ENCODE measurements at places on chromosomes 4 and X.

- no peak for DNase-seq
Measured at GRCh38 chrX:103101299-103102042, 8.5 kb upstream of the NXF3 start.

- DNase-seq = no peak
Measured at GRCh38 chrX:135112096-135112729, 8.1 kb downstream of the ETDB start.

- no peak for DNase-seq
Measured at GRCh38 chr4:167020410-167020809, 213.9 kb downstream of the SPOCK3 start.

DNA sequence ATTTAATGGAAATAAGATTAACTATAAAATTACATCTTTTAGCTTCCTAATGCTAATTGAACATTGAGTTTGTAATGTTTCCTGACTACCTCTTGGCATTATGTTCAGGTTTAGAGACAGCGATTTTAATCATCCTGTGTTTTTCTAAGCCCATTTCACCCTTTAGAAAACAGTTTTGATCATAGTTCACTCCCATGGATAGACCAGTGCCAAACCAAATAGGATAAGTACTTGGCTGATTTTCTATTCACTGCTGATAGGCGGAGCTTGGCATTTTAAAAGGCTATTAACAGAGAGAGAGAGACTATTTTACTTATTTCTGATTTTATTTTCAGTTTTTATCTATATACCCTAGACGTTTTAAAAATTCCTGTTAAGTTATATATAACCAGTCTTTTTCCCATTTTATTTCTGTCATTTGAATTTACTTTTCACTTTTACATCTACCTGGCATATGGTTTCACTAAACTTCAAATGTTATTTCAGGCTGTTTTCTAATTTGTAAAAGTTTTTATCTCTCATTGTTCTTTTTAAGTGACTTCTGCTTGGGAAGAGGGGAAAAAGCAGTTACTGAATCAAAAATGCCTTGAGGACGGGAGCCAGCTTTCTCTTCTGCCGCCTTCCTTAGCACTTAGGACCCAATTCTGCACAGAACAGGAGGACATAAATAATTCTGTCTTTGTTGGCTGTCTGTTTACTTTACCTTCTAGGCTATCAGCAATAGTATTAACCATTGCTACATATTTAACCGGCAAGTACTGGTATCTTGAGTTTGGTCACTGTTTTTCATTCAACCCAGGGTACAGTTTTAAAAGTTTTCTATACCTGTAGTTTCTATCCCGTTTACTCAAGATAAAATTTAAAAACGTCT lies 46.4 kb downstream of the SGMS2 start:
- DNase-seq = no peak

GRCh38 chrX:31240982-31241381 lies 169.1 kb upstream of the FTHL17 start:
- DNase-seq = no peak

DNA sequence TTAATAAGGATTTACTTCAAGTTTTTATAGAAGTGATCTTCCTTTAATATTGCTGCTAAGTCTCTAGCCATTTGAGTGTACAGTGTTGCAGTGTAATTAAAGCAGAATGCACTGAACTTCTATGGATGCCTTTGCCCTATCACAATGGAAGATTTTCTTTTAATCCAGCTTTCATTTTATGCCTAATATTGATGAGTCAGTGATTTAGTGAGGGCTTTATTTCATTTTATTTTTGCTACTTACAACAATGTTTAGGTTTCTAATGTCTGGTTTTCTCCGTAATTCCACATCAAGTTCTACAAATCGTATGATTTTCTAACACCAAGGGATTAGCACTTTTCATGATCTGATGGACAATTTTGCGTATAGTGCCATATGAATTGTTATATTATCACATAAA lies 504.1 kb downstream of the PCDH11X start:
- no peak for DNase-seq

- DNase-seq = no peak
Measured at GRCh38 chrX:13994104-13994503, 35.6 kb downstream of the GEMIN8 start.

DNA sequence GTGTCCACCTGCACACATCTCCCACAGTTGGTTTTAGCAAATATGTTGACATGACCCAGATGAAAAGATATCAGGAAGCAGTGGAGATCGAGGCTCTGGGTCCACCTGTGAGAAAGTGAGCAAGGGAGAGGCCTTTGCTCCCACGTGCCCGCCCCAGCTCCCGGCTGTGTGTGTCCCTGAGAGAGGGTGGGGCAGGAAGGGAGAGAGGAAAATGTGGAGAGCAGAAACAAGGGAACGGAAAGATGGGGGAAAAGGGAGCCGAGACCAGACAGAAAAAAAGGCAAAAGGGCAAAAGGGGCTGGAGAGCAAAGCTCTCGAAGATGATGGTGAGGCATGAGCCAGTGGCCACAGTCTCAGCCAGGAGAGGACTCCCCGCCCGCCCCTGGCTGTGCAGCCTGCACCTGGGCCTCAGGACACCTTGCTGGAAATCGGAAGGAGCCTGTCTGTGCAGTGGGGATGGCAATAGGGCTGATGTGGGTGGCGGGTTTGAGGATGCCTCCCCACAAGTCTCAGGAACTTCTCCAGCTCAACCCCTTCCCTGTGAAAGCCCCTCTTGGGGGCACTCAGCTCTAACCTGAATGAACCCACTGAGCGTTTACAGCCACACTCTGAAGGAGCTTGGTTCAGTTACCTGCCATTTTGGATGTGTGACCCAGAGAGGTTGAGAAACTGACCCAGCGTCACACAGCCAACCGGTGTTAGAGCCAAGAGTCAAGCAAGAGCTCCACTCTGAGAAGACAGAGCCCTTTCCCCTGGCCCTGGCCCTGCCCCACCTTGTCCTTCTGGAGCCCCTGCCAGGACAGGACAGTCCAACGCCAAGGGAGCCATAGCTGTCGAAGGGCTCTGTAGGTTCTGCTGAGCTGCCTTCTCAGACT lies 20.3 kb upstream of the MSX1 start:
- DNase-seq = no peak

GRCh38 chrX:57607295-57608187 lies 15.7 kb downstream of the ZXDB start:
- DNase-seq = no peak

DNA sequence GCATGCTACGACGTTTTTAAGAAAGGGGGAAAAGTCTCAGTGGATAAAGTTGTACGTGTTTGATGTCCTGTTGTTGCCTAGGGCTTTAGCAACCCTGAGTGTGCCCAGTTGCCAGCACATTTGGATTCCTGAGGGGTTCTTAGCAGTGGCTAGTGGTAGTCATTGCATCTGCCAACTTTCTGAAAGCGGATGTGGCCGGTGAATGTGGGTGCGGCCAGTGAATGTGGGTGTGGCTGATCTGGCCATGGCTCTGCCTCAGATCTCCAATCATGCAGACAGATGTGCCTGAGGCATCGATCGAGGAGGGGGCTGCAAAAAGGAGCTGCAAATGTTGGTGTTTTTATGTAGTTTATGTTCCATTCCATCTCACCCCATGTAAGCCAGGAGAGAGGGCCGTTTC lies 41.5 kb upstream of the FAT1 start:
- peak; percentile 55 for DNase-seq

DNA sequence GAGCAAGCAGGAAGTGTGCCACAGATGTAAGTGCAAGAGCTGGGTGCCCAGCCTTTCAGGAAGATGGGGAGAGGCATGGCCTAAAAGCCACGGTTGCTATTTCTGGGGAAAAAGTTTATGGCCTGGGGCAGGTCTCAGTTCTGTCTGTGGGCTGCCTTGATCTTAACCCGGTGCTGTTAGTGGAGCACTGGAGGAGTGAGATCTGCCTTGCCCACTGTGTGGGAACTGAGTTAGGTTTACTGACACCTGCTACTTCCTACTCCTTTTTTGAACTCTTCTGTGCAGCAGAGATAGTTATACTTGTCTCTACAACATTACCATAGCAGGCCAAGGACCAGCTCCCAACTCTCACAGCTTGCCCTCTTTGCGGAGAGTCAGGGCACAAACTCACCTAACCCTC lies 76.5 kb downstream of the ITM2A start:
- DNase-seq = no peak

DNA sequence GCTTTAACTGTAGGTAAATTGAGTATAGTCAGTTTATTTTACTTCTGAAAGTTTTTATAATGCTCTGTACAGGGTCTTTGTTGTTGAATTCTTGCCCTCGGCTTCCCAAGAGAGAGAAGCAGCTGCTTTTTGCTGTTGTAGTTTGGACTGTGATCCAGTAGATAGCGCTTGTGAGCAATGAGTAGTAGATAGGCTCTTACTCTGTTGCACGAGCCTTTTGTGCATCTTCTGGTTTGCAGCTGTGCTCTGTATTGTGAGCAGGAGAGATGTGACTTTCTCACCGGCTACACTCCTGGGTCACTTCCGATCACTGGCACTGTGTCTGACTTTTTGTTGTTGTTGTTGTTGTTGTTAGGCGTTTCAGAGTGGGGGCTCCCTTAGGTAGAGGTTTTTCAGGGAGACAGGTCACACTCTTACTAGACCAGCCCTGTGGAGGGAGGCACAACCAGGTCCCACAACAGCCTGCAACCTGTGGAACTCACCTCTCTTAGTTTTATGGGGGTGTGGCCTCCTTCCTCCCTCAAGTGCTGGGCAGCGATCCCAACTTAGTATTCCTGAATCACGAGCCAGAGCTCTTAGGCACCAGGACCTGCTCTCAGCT lies 822.1 kb upstream of the GALNTL6 start:
- DNase-seq = no peak

- DNase-seq = no peak
Measured at GRCh38 chrX:134999469-134999868, 8.7 kb downstream of the SMIM10 start.

DNA sequence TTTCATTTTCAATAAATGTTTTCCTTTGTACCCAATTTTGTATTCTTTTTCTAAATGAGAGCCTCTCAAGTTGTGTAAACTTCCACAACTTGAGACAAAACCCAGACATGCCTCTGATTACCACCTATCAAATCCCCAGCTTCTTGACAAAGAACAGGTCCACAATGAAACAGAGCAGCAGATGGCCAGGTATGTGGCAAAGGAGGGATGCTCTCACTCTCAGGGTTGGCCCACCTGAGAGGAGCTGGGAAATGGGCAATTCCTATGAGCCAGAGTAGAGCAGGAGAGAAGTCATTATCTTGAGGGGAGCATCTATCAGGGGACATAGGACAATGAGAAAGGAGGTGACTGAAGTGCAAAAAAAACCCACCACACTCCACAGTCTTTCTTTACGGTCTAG lies 273.5 kb upstream of the FAM241A start:
- DNase-seq = no peak

DNA sequence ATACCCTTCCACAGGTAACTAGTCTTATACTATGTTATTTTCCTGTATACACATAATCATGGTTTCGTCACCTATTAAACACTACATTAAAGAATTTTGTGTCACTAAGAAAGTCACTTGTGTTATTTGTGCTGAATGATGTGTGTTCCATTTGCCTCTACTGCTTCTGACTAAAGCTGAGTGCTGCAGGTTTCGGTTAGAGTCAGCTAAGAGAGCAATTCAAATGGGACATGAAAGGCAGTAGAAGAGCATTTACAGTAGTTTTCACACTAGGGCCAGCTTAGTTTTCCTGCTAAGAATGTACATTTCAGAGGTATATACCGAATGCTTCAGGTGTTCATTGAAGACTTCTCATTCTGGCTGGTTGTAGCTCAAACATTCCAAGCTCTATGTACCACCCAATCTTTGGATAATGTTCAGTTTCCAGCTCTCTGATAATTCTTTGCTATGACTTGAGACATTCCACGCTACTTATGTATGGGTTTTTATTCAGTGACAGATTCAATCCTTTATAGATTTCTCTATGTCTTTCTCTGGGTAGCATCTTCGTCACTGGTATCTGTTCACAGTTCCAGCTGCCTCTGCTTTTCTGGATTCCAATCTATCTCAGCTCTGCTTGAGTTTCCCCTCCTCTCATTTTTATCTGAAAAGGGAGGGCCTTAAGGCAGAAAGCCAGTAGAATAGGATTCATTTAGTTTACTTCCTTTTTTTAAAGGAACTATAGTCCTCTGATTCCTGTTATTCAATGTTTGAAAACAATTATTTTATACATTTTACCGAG lies 164.4 kb downstream of the CXXC4 start:
- no peak for DNase-seq

- no peak for DNase-seq
Measured at GRCh38 chrX:10314530-10315104, 157.8 kb downstream of the CLCN4 start.

DNA sequence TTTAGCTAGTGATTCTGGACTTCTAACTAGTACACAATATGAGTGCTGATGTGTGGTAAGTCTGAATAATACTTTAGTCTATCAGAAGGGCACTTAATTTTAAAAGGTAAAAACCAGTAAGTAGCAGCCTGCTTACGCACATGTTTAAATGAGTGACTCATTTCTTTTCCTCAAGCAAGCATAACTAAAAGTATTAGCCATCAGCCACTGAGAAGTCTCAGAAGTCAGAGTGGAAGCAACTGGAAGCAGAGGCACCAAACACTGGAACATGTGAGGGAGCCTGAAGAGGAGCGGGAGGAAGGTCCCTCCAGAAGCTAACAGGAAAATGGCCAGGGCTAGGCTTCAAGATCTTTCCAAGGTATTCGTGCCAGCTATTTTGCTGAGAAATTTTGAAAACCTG lies 257.7 kb downstream of the RAPGEF2 start:
- peak; percentile 80 for DNase-seq

- DNase-seq = no peak
Measured at GRCh38 chr4:76363556-76364290, 57.2 kb downstream of the STBD1 start.

DNA sequence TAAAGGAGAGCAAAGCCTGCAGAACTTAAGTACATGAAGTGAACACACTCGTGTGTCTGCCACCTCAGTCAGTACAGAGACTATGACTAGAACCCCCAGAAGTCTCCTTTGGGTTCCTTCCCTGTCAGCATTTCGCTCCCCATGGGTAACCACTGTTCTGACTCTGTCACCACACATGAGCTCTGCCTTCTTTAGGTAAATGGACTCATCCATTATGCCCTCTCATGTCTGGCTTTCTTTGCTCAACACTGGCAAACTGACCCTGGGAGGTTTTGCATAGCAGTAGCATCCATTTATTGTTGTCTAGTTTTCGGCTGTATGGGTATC lies 38.5 kb downstream of the TBC1D14 start:
- no peak for DNase-seq

Measured in BJ (cell line).